Bronchial epithelial cell (primary cell): ENCODE measurements at places on chromosomes 4 and X. TPM values are rescaled to one million over a fixed set of nuclear protein-coding genes. Genes with fewer than 3 reads are reported as not detected.

GRCh38 chr4:10667701-10668326, 16.8 kb downstream of the CLNK start:
- DNase-seq: no peak

GRCh38 chr4:37392521-37393255, 148.1 kb downstream of the NWD2 start:
- peak; percentile 17 for DNase-seq

DNA sequence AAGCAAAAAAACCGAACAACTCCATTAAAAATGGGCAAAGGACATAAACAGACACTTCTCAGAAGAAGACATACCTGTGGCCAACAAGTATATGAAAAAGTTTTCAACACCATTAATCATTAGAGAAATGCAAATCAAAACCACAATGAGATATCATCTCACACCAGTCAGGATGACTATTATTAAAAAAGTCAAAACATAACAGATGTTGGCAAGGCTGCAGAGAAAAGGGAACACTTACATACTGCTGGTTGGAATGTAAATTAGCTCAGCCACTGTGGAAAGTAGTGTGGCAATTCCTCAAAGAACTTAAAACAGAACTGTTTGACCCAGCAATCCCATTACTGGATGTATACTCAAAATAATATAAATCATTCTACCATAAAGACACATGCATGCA, 436.3 kb downstream of the KLHL13 start:
- peak; percentile 18 for DNase-seq

The EPGN gene
- 7.9 and 129 TPM in 2 replicates for total RNA-seq

DNA sequence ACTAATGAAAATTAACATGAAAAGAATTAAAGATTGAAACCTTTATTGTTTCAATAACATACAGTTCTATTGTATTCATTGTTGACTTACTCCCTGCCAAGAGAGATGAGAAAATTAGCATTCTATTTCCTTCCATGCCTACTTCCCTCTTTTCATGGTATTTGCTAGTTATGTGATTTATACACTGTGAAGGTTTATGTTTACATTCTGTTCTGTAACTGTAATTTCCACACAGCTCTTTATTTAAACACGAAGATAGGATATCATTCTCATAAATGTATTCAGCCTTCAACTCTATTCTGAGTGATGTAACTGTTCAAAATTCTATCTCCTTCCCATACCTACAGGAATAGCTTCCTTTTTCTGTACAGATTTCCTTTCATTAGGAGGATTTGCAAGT, 6.6 kb downstream of the CCDC110 start:
- DNase-seq: no peak

DNA sequence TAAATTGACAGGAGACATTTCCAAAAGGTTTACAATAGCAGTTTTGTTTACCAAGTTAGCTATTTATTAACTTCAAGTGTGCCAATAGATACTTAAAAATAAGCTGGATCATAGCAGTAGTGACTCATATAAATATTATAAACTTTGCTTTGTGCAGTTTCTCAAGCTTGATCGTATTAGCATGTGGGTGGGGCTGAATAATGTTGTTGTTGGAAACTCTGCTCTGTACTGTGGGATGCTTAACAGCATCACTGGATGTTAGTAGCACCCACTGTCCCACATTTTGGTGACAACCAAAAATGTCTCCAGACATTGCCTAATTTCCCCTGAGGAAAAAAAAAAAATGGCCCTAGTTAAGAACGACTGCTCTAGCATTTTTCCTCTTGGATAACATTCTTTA, 855.2 kb upstream of the ADGRL3 start:
- DNase-seq: no peak

DNA sequence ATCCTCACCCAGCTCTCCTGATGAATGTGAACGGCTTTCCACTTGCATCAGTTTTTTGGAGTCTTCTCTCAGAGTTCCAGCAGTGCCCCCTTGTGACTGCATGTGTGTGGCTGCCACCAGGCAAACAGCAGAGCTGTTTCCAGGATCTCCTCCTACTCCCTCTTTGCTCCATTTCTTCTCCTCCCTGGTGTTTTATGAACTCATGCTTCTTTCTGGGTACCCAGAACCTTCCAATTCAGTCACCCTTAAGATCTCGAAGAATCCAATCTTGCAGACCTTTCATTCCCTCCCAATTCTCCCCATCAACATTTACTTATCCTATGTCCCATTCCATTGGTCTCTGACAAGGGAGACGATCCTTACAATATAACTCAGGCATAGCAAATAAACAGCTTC, 6.8 kb upstream of the TCEANC start:
- peak; percentile 37 for DNase-seq

The GAB1 gene
- 5.0 and 10.8 TPM in 2 replicates for total RNA-seq

DNA sequence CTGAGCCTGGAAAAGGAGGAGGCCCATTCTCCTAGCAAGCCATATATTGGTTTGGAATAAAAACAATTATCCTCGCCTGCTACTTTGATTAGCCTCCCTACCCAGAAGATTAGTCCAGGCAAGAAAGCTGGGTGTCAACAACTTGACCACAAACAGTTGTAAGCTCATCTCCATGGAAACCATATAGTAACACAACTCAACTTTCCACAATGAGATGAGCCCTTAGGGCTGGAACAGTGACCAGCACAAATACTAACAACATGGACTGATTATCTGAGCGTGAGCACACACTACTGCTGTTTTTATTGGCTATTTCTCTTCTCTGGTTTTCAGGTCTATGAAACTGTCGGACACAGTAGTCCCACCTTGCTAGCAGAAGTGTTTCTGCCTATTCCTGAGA, 80.8 kb downstream of the CC2D2A start:
- no peak for DNase-seq

GRCh38 chr4:115918149-115918548, 804.7 kb upstream of the NDST4 start:
- DNase-seq: no peak

The JCHAIN gene
- not detected in 2 replicates for total RNA-seq

GRCh38 chr4:128524311-128524710, 236.7 kb upstream of the PGRMC2 start:
- peak; percentile 90 for DNase-seq

GRCh38 chr4:1204286-1204827, 32.0 kb upstream of the SPON2 start:
- DNase-seq: no peak

The HDX gene
- 1.6 and 1.7 TPM in 2 replicates for total RNA-seq

- peak; percentile 65 for DNase-seq
Observed at GRCh38 chr4:155468282-155468681, 91.5 kb upstream of the MAP9 start.

- no peak for DNase-seq
Observed at GRCh38 chr4:74975848-74976824, 43.2 kb downstream of the PARM1 start.

- DNase-seq: no peak
Observed at GRCh38 chr4:86614865-86615264, 20.8 kb downstream of the PTPN13 start.

- peak; percentile 97 for DNase-seq
Observed at GRCh38 chr4:67929426-67929825, 33.9 kb downstream of the TMPRSS11A start.

DNA sequence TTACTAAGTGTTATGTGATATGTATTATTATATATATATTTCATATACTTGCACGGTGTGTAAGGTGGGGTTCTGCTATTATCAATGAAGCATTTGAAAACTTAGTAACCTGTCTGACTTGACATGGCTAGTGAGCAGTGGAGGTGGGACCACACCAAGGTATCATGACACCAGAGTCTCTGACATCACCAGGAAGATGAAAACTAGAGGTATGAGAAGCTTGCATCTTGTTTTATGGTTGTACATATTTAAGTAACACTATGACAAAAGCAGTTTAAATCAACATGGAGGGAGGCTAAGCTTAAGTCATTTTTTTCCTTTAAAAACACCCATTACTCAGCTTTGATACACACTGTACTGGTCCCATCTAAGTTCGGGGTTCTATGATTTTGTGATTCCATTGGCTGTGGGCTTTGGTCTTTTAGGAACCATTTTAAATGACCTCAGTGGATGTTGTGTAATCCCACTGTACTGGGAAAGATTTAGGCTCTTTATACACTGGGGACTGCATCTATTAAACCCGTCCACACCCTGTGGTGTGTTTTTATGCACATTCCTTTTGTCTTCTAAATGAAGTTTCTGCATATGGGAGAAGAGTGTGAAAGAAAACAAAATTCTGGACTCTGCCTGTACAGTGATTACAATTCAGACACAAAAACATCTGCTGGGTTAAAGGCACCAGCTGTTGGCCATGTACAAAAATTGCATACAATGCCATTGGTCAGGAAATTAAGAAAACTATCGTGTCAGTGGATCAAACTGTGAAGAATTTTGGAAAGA, 570.6 kb downstream of the SPRY1 start:
- DNase-seq: no peak

GRCh38 chr4:95319169-95319568, 229.6 kb downstream of the UNC5C start:
- no peak for DNase-seq

The AKAP4 gene
- total RNA-seq: not detected in 2 replicates

DNA sequence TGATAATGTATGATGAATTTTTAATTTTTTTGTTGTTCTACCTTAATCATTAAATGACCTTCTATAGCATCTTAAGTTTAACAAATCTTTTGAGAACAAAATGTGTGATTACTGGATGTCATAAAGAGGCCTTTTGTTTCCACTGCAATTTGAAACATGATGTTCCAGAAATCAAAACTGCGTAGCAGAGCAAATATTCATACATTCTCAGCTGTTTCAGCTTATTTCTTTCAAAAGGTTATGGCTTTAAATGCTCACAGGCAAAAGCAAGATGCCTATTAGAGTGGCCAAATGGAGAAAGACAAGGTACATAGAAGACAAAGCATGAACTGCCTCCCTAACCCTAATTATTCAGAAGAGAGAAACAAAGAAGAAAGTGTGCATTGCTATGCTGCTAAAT, 233.0 kb upstream of the SLC7A11 start:
- DNase-seq: no peak

The TMEM156 gene
- total RNA-seq: 2.0 and 3.4 TPM in 2 replicates

The UGT2B17 gene
- total RNA-seq: 0.13 TPM in 1 of 2 replicates, not detected in the other

GRCh38 chr4:48575964-48576363, 85.9 kb downstream of the ZAR1 start:
- DNase-seq: peak; percentile 10

- peak; percentile 37 for DNase-seq
Observed at GRCh38 chr4:153488006-153488891, 22.1 kb downstream of the TMEM131L start.

The XK gene
- 0.26 and 0.51 TPM in 2 replicates for total RNA-seq

The HMGB3 gene
- 46.7 and 74.5 TPM in 2 replicates for total RNA-seq

DNA sequence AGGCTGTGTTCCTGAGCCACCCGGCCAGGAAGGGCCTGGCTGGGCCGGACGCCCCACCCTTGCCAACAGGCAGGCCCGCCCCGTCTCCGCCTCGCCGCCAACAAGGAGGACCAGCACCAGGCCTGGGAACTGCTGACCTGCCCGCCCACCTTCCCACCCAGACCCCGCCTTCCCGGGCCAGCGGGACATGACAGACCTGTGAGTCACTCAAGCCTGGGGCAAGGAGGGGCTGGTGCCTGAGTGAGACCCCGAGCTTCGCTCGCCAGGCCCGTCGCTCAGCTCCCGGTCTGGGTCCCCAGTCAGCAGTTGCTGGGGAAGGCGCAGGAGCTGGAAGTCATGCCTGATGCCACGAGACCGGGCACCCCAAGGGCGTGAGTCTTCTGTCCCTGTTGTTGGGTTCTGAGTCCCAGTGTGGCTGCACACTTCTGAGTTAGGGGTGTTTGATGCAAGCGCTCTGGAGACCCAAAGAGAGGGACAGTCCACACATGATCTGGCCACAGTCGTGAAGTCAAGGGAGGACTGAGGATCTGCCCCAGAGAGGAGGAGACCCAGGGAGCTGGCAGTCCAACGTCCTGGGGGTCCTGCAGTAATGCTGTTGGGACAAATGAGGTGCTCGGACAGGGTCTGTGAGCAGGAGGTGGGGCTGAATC, at the start of gene DNASE1L1:
TSS of gene DNASE1L1 (minus strand) at position 33 of the 650 bp plus-strand sequence. CDS start 3,686 bp downstream, outside the sequence.
- DNase-seq: peak; percentile 58

GRCh38 chr4:14078326-14078725, 450.8 kb upstream of the BOD1L1 start:
- DNase-seq: no peak

The DNASE1L1 gene
- 38.7 and 70.7 TPM in 2 replicates for total RNA-seq

The SAP30 gene
- total RNA-seq: 5.9 and 11.1 TPM in 2 replicates

GRCh38 chr4:19213388-19213787, 1038.3 kb upstream of the SLIT2 start:
- DNase-seq: no peak

DNA sequence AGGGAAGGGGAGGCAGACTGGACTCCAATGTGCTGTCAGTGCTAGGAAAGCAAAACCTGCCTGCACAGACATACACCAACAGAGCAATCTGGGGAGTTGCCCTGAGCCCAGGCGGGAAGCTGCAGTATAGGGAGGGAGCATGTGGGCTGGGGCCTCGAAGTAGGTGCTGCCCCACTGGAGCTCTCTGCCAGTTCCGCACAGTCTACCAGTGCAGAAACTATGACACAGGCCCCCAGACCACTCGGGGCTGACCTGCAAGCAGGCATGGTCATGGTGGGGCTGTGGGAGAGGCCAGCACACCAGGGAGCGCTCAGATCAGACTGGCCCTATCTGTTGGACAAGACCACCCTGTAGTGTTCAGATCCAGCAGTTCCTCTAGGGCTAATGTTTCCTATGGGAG, 344.1 kb upstream of the TRAM1L1 start:
- no peak for DNase-seq

The NCAPG gene
- total RNA-seq: 0.26 TPM in 2 replicates

DNA sequence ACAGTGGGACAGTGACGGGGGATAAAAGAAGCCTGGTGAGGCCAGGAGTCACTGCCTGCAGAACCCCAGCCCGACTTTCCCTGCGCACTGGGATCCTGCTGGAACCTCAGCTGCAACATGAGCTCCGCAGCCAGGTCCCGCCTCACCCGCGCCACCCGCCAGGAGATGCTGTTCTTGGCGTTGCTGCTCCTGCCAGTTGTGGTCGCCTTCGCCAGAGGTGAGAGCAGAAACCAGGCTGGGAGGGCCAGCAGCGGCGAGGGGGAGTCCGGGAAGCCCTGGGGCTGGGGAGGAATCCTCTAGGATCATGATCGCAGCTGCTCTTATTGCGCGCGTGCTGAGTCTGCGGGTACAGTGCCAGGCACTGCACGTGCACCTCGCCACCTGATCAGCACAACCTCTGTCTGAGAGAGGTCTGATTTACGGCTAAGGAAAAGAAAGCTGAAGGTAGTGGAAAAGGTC, at the start of gene PF4V1:
TSS of gene PF4V1 (plus strand) at position 51 of the 459 bp plus-strand sequence. CDS start at position 118, 67 bp downstream.
- DNase-seq: no peak

GRCh38 chr4:36348403-36348938, 67.1 kb downstream of the DTHD1 start:
- DNase-seq: no peak

- DNase-seq: no peak
Observed at GRCh38 chr4:26576231-26576739, 7.6 kb upstream of the TBC1D19 start.

DNA sequence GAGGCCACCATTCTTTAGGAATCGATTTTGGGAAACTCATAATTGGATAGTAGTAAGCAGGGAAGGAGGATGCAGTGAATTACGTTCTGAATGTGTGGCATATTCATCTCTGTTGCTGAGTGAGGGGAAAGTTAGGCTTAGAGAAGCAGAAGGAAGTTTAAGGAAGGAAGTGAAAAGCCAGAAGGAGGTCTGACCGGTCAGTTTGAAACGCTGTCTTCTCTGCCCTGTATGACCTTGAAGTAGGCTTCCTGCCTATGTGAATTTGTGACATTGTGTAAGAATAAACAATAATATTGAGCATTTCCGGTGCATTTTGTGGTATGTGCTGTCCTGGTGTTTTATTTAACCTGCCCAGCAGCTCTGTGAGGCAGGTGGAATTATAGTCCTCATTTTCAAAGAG, 67.3 kb downstream of the PDLIM5 start:
- no peak for DNase-seq

- DNase-seq: no peak
Observed at GRCh38 chrX:118513120-118513898, 17.7 kb downstream of the DOCK11 start.

The F11 gene
- total RNA-seq: not detected in 2 replicates

- no peak for DNase-seq
Observed at GRCh38 chr4:8104491-8105305, 53.9 kb downstream of the ABLIM2 start.
